ENCODE measurements at places on chromosomes 1 and 21.

DNA sequence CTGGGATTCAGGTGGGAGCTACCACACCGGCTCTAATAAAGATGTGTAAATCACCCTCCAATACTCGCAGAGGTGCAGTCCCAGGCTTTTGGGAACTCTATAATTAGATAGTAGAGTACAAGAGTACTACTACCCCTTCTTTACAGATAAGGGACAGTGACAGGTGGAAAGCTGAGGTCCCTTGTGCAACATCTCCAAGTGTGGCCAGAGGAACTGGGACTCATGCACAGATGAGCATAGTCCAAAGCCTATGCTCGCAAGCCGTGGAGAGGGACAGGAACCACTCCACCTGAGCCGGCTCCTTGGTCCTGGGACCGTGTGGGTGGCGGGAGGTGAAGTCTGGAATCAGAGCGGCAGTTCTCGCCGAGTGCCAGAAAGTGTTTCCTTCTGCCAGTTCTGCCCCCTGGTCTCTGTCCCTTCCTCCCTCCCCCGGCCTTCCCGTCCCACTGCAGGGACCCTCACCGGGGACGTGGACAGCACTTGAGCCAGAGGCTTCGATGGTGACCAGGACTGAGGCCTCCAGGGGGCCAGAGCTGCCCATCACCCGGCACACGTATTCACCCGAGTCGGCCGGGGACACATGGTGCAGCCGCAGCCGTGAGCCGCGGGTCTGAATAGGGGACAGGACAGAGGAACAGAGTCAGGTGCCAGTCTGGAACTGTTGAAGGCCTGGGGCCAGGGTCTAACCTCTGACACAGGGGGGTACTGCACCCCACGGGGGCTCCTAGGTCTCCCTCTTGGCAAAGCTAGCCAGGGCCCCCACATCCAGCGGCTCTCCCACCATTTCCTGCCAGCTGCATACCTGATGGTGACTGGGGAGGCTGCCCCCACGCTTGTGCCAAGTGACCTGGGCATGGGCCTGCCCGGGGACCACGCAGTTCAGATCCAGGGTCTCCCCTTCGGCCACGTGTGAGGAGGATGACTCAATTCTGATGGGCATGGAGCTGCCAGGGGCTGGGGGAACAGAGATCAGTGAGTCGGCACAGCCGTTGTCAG lies 33.9 kb downstream of the LDLRAD2 start:
- no peak for DNase-seq

DNA sequence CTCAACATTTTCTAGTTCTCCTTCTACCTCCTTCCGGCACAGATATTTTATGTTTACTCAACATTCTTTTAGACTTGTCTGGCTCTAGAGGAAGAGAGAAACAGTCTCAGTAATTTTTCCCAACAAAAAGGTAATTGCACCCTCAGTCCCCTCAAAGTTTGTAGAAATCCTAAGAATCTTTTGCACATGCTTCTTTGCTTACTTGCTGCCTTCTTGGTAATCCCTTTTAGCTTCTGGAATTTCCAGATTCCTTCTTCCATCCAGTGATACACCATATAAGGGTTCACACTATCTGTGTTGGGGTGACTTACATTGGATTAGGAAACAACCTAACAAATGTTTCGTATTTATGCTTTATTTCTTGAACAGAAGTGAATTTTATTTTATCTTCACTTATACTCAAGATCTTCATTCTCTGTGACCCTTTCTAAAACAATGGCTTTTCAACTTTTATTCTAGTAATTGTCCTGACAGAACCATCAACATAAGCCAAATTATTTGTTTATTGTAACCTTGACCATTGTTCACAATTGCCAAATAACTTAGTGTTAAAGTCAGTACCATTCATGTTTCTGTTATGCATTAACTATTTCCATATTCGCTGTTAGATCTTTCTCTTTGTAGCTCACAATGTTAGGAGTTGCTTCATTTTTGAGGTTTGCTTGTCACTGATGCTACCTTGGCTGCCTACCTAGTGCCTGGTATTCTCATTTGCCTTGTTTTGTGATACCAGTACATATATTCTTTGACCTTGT lies 238.1 kb downstream of the HMCN1 start:
- DNase-seq = no peak

- DNase-seq = no peak
Measured at GRCh38 chr1:32872192-32872460, 1.4 kb upstream of the FNDC5 start.

GRCh38 chr1:8525216-8525557 lies 207.3 kb downstream of the SLC45A1 start:
- DNase-seq = peak; percentile 19

DNA sequence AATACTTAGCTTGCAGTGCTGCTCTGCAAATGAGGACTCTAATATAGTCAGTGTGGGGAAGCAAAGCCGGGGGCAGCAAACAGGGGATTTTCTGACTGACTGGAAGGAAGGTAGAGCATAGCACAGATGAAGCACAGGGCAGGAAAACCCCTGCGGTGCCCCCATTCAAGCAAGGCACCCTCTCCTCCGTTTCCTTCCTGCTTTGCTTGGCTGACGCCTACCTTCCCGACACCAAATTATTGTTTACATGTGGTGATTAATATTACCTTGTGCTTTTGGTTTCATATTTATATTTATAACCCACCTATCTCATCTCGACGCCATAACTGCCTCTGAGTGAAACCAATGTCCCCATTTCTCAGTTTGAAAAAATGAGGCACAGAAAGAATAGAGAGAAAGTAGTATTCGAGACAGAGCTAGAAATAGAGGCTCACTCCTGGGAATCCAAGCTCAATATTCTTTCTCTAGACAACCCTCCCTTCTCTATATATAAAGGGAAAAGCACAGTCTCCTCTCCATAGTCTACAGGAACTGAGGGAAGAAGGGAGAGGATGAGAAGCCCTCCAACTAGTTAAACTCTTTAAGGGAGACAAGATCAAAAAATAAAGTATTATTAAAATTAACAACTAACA lies 41.3 kb downstream of the PIK3C2B start:
- no peak for DNase-seq

- no peak for DNase-seq
Measured at GRCh38 chr1:204223129-204223860, 9.5 kb upstream of the GOLT1A start.

DNA sequence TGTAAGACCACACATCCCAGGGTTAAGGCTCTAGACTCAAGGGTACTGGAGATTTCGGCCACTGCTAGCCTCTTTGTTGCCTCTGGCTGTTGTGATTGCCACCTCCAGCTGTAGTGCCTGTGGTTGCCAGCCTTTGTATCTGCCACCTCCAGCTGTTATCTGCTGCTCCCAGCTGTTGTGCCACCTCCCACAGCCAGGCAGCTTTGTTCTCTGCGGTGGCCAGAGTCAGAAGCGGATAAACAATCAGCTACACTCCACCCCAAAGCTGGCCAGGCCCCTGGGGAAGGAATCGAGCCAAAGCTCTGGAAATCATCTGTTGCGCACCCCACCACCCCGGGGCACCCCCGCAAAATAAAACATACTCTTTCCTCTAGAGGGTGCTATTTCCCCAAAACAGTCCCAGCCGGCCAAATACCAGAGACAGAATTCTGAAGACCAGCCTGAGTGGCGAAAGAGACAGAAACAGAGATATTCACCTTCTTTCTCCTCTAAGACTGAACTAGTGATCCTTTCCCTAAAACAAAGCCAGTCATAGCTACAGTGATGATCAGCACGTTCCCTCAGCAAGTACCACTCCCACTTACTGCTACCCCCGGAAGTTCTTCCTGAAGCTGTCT lies 14.8 kb upstream of the PIGM start:
- peak; percentile 58 for DNase-seq

GRCh38 chr1:192378276-192378675 lies 61.5 kb downstream of the RGS21 start:
- DNase-seq = no peak

GRCh38 chr21:27448960-27449359 lies 482.1 kb upstream of the ADAMTS5 start:
- no peak for DNase-seq

DNA sequence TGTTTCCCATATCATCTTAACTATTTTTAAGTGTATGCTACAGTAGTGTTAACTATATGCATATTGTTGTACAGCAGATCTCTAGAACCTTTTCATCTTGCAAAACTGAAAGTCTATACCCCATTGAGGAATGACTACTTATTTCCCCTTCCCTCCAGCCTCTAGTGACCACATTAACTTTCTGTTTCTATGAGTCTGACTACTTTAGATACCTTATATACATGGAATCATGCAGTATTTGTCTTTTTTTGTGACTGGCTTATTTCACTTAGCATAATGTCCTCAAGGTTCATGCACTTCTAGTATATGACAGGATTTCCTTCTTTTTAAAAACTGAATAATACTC lies 96.5 kb upstream of the BTG3 start:
- DNase-seq = no peak

DNA sequence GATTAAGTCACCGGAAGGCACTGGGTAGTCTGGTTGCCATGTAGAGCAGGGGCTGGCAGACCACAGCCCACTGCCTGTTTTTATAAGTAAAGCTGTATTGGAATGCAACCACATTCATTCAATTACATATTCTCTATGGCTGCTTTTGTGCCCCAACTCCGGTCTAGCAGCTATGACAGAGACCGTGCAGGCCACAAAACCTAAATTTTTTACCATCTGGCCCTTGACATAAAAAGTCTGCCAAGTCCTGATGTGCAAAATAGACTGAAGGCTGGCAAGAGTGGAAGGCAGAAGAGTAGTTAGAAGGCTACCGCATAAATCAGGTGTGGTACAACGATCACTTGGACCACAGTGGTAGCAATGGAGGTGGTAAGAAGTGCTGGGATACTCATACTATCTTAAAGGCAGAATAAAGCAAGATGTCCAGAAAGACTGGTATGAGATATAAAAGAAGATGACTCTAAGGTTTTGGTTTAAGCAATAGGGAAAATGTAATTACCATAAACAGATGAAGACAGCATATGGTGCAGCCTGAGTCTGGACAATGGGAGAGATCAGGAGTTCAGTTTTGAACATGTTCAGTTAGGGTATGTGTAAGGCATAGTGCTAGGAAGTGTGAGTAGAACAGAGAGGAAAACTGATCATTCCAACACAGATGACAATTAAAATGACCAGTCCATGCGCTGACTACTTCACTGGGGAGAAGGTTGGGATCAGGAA lies 37.2 kb downstream of the EGLN1 start:
- DNase-seq = no peak

DNA sequence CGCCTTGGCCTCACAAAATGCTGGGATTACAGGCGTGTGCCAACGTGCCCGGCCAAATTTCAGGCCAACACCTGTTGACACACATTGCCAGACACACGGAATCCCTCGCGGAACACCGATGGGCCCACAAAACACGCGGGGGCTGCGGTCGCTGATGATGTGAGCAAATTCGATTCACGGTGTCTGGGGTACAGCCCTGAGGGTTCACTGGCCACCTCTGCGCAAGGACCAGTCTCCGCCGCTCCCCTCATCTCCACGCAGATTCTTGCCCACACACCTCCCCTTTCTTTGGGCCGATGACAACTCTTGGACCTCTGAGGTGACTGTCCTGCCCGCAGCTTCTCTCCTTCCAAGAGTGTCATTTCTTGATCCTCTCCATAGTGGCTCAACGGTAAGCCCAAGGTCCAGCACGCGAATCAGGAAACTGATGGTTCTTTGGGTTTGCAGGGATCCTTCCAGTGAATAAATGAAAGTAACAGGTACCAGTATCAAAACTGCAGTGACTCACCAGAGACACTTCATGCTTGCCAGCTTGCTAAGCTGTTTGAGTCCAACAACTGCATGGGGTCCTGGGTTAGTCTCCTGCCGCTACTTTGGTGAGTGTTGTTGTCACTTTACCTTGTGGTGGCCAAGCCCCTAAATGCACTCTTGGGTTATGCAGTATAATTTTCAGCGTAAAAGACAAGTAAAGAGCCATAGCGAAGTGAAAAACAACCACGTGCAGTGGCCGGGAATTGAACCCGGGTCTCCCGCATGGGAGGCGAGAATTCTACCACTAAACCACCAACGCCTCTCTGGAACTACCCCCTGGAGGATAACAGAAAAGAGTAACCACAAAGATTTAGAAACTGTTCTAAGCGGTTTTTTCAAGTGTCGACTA lies 11.0 kb upstream of the RNU1-3 start:
- no peak for DNase-seq

- no peak for DNase-seq
Measured at GRCh38 chr1:223337174-223337869, 26.7 kb downstream of the SUSD4 start.

- peak; percentile 51 for DNase-seq
Measured at GRCh38 chr1:199463521-199464127, 563.9 kb upstream of the NR5A2 start.

DNA sequence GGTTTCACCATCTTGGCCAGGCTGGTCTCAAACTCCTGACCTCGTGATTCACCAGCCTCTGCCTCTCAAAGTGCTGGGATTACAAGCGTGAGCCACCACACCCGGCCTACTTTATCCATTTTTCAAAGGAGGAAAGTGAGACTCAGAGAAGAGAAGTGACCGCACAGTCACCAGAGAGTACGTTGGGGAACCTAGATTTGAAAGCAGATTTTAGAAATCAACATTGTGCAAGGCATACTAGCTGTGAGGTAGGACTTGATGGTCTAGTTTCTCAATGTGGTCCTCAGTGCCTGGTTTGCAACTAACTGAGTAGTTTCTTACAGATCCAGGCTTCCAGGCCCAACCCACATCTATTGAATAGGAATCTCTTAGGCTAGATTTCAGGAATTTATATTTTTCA lies 1.7 kb upstream of the PRCC start:
- DNase-seq = no peak

GRCh38 chr1:247415423-247416361 lies at the start of gene NLRP3:
TSS of gene NLRP3 (plus strand) at chr1:247416173. CDS start at chr1:247418801, 2,628 bp downstream.
- DNase-seq = peak; percentile 91

DNA sequence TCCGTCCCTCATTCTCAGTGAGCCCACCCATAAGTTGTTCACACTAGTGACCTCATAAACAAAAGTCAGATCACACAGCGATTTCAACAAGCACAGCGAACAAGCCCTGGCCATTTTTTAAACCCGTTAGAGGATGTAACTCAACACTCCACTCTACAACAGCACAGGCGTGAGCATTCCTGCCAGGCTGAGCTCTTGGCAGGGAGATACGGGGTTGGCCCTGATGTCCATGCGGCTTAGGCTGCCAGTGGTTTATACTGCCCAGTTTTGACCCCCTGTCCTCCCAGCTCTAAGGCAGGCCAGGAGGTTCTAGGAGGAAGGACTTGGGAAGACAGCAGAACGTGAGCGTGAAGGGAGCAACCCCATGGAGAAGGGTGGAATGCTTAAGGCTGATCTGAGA lies 35.0 kb downstream of the PARP1 start:
- DNase-seq = no peak

GRCh38 chr1:173095632-173096031 lies 44.9 kb upstream of the TNFSF18 start:
- no peak for DNase-seq

- DNase-seq = no peak
Measured at GRCh38 chr1:9903801-9904527, 6.1 kb downstream of the CTNNBIP1 start.
